ENCODE measurements at places on chromosomes 2 and 18.

- DNase-seq: no peak
Observed at GRCh38 chr18:8501044-8501443, 108.2 kb upstream of the RAB12 start.

GRCh38 chr18:23994361-23994902, 20.1 kb upstream of the TTC39C start:
- DNase-seq: no peak

DNA sequence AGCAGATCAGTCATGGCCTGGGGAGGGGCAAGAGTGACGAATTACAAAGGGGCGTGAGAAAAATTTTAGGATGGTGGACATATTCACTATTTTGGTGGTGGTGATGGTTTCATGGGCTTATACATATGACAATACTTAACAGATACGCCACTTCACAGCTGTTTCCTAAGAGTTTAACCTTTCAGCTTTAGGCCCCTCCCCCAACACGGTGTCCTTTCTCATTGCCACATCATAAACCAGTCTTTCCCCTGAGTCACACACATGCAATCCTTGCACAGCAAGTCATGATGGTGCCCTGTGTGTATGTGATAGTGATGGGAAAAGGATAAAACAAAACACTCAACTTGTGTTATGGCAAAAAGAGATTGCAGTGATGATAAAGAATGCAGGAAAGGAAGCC, 47.6 kb upstream of the IL1R1 start:
- no peak for DNase-seq

GRCh38 chr2:39837856-39838453, 58.9 kb upstream of the THUMPD2 start:
- no peak for DNase-seq

DNA sequence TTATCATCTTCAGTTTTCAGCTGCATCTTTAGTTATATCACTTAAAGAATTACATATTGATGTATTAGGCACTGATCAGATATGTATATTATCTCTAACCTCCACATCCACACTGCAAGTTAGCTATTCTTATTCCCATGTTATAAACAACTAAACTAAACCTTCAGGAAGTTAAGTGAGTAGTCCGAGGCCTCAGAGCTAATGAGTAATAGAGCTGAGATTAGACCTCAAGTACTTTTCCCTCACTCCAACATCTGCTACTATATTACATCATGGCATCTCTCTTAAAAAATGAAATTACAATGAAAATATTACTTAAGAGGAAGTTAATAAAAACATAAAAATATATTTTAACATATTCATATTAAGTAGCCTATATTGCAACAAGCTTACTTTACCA, 183.6 kb upstream of the MAP2 start:
- DNase-seq: no peak

GRCh38 chr2:215828528-215829184, 184.7 kb downstream of the MREG start:
- no peak for DNase-seq

GRCh38 chr2:118315606-118316005, 227.3 kb downstream of the INSIG2 start:
- no peak for DNase-seq

DNA sequence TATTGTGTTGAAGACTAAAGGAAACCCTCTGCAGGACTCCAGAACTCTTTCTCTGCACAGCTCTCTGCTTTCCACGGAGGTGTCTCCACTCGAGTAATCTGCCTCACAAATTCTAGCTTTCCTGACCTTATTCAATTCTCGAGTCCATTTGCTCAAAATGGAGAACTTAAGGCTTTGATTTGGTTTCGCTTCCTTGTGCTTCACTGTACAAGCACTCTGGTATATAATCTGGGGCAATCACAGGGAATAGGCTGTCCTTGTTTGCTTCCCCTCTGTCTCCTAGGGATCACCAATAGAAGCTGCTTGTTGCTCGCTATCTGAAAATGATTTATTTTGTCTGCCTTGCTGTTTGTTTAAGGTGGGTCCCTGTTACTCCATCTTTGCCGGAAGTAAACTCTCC, 129.1 kb upstream of the DOCK10 start:
- DNase-seq: no peak

DNA sequence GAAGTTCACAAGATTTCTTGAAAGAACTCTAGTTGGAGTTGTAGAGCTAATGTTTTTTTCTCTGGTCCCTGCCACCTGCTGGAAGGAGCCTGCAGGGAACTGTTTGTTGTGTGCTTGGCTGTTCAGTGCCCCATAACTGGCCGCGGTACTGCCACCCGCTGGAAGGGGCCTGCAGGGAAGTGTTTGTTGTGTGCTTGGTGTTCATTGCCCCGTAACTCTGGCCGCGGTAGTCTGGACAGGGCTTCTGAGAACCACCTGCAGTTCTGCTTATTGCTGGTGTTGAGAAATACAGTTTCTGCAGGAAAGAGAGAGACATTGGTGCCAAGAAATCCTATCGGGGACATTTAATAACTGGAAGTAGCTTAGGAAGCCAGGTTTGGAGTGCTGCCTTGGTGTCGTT, 58.1 kb downstream of the AGAP1 start:
- no peak for DNase-seq

DNA sequence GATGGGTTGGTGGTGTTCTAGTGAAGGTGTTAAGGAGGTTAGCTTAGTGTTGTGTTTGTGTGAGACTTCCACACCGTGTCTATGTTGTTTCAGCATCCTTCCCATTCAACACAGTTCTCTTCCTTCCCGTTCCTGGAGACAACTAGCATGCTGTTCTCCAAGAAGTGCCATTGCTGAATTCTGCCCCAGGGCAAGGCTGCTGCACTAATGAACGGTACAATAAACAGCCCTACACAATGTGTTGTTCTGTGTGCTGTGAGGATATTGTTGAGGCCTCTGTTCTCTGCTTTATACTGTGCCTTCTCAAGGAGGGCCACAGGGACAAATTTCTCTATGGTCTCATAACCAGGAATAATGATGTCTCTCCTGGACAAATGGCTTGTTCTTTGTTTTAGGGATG, 39.8 kb upstream of the ZEB2 start:
- no peak for DNase-seq

DNA sequence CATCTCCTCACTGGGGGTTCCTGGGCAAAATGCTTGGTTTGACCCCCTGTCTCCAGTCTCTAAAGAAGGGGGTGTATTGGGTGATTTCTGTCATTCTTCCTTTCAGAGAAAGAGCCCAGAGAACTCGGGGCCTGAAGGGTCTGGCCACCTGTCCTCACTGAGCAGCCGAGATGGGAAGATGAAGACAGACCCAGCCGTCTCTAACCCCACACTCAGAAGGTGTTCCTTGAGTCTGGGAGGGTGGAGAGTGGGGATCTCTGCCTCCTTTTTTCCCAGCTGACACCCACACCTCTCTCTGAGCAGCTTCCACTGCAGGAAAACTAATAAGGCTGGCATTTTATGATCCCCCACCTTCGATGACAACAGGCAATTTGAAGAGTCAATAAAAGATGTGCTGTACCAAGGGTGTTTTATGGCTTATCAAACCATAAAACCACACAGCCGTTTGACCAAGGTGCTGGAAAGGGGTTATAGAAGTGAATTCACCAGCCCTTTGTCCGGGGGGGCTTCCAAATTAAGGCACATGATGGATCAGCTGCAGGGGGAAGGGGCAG, 213.8 kb downstream of the SMAD2 start:
- DNase-seq: no peak

GRCh38 chr18:11818486-11819203, 32.6 kb upstream of the CHMP1B start:
- DNase-seq: no peak

GRCh38 chr18:74456349-74457042, 612 bp downstream of the DIPK1C start:
- peak; percentile 34 for DNase-seq

DNA sequence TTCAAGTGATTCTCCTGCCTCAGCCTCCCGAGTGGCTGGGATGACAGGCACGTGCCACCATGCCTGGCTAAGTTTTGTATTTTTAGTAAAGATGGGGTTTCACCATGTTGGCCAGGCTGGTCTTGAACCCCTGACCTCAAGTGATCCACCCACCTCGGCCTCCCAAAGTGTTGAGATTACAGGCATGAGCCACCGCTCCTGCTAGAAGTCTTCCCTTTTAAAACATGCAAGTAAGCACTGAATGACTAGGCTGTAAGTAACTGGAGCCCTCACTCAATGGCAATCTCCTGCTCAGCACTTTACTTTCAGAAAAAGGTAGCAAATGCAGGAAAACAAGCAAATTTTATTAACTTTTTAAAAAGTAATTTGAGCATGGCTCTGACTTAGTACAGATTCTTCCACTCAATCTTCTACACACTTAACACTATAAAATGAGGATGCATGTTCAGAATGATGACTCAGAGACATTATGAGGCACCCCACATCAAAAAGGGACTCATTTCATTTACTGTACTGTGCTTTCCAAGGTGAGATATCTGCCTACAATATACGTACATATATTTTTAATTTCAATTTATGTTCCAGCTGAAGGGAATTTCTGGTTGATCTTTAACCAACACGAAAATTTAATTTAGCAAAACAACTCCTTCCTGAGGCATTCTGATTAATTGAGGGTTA, 6.6 kb upstream of the NCK2 start:
- DNase-seq: no peak

- no peak for DNase-seq
Observed at GRCh38 chr2:50564766-50565165, 467.2 kb downstream of the NRXN1 start.

- DNase-seq: no peak
Observed at GRCh38 chr2:140269000-140269399, 1488.8 kb upstream of the NXPH2 start.

- DNase-seq: no peak
Observed at GRCh38 chr2:96930351-96931010, 55.9 kb downstream of the FAM178B start.

DNA sequence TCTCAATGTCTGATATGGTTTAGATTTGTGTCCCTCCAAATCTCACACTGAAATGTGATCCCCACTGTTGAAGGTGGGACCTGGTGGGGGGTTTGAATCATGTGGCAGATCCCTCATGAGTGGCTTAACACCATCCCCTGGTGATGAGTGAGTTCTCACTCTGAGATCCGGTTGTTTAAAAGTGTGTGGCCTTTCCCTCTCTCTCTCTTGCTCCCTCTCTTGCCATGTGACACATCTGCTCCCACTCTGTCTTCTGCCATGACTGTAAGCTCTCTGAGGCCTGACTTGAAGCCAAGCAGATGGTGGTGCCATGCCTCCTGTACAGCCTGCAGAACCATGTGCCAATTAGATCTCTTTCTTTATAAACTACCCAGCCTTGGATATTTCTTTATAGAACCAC, 108.8 kb downstream of the RBMS1 start:
- no peak for DNase-seq

GRCh38 chr18:48866028-48866733, 84.6 kb downstream of the SMAD7 start:
- DNase-seq: no peak

- DNase-seq: no peak
Observed at GRCh38 chr2:78162202-78162601, 640.0 kb upstream of the LRRTM4 start.

DNA sequence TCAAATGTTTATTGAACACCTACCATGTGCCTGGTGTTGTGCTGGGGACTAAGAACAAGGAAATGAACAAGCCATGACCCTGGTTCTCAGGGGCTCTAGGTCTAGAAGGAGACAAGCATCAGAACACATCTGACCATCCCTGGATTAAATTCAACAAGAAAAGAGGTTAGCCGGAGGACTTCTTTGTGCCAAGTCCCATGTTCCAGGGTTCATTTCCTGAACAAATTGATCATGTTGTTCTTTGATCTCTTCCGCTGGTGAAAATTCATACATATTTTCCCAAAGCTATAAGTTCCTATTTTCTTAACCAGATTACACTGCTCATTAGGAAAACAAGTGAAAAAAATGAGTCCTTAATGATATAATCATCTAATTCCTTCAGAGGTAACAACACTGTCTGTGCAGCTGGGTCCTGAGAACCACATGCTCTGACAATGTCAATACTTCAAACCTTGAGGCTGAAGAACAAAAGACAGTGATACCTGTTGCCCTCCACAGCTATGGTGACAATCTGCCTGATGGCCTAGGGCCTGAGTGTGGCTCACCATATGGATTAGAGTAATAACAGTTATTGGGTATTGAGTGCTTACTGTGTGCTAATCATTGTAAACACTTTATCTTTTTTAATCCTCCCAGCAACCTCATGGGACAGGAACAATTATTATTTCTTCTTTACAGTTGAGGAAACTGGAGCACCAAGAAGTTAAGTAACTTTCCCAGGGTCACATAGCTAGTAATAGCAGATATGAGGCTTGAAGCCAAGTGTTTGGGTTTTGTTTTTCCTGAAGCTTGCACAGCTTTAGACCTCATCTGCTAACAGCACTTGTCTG, 24.6 kb upstream of the INO80C start:
- no peak for DNase-seq

- DNase-seq: no peak
Observed at GRCh38 chr2:43631618-43632317, 5.3 kb upstream of the PLEKHH2 start.

DNA sequence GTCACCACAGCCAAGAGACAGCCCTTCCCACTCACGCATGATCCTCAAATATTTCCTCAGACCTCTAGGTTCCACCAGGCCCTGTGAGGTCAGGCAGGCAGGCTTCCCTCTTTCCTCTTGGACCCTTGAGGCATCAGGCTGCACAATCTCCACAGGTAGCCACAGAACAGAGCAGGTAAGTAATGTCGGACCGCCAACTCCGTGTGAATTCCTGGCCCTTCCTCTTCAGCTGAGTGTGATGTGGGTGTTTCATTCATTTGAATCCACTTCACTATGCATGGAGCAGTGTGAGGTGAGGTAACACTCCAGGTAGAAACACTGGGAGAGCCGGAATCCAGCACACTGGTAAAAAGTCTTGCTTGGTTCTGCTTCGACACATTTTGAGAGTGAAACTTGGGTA, 44.0 kb downstream of the MRPL35 start:
- no peak for DNase-seq

- DNase-seq: no peak
Observed at GRCh38 chr2:175926272-175926671, 75.8 kb downstream of the LNPK start.

GRCh38 chr2:101400048-101400447, 12.7 kb upstream of the CREG2 start:
- DNase-seq: no peak

DNA sequence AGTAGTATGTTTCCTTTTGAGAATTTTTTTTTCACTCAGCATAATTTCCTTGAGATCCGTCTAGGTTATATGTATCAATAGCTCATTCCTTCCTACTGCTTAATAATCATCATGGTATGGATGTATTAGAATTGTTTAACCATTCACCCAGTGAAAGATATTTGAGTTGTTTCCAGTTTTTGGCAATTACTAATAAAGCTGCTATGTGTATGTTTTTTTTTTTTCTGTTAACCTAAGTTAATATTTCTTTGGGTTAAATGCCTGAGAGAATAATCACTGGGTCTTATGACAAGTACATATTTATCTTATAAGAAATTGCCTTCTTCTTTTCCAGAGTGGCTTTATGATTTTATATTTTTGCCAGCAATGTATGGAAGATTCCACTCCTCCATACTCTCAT, 96.4 kb upstream of the ST6GAL2 start:
- DNase-seq: no peak
